ENCODE measurements at places on chromosomes 16 and 17. TPM values are rescaled to one million over a fixed set of nuclear protein-coding genes. Genes with fewer than 3 reads are reported as not detected.

RAB11FIP4 gene
- total RNA-seq = 0.66 TPM

GPRC5C gene
- 9.1 TPM for total RNA-seq

LDHD gene
- 2.1 TPM for total RNA-seq

SLC6A2 gene
- not detected for total RNA-seq

NPIPB13 gene
- total RNA-seq = 0.75 TPM

TMEM231 gene
- 15.1 TPM for total RNA-seq

RPGRIP1L gene
- 17.4 TPM for total RNA-seq

SLC35G6 gene
- total RNA-seq = not detected

RRAD gene
- total RNA-seq = 8.0 TPM

CLEC16A gene
- total RNA-seq = 20.1 TPM

GAN gene
- 7.7 TPM for total RNA-seq

TNFRSF17 gene
- not detected for total RNA-seq

PDILT gene
- total RNA-seq = not detected

CASKIN1 gene
- 0.33 TPM for total RNA-seq

DNAI2 gene
- total RNA-seq = not detected

IL17C gene
- not detected for total RNA-seq

TACO1 gene
- 23.0 TPM for total RNA-seq

TPSG1 gene
- not detected for total RNA-seq

ST6GALNAC2 gene
- 0.89 TPM for total RNA-seq

EVPLL gene
- not detected for total RNA-seq

KRTAP2-4 gene
- not detected for total RNA-seq

GLIS2 gene
- 3.6 TPM for total RNA-seq

ERN1 gene
- total RNA-seq = 13.8 TPM

ITGAX gene
- 1.2 TPM for total RNA-seq

ZDHHC1 gene
- 6.2 TPM for total RNA-seq

FTO gene
- total RNA-seq = 94.5 TPM

KRTAP4-2 gene
- not detected for total RNA-seq

OTOA gene
- total RNA-seq = under 0.01 TPM

SRSF2 gene
- total RNA-seq = 187 TPM

CLDN7 gene
- 4.5 TPM for total RNA-seq

HOXB6 gene
- 0.62 TPM for total RNA-seq
